ENCODE measurements at places on chromosomes 5 and 9. TPM values are rescaled to one million over a fixed set of nuclear protein-coding genes. Genes with fewer than 3 reads are reported as not detected.

Gene TEX48
- not detected for total RNA-seq

Gene UGT3A2
- total RNA-seq, result 13.5 TPM

Gene NAIP
- 10.2 TPM for total RNA-seq

Gene KCNT1
- 0.15 TPM for total RNA-seq

Gene HBEGF
- 2.1 TPM for total RNA-seq

Gene TYRP1
- not detected for total RNA-seq

Gene DAB2IP
- 71.0 TPM for total RNA-seq

Gene SPACA9
- 5.4 TPM for total RNA-seq

Gene ARAP3
- total RNA-seq, result 20.8 TPM

Gene RNF183
- 0.50 TPM for total RNA-seq

Gene PDE6A
- 0.15 TPM for total RNA-seq

Gene TERT
- 9.8 TPM for total RNA-seq

Gene KIF20A
- 74.6 TPM for total RNA-seq

Gene MXD3
- 20.4 TPM for total RNA-seq

Gene C9orf50
- not detected for total RNA-seq

Gene CDHR2
- total RNA-seq, result 0.37 TPM

Gene NMUR2
- not detected for total RNA-seq

Gene KIF27
- total RNA-seq, result 19.3 TPM

Gene OBP2B
- not detected for total RNA-seq

Gene MYOT
- not detected for total RNA-seq

Gene ENTPD8
- total RNA-seq, result 0.75 TPM

Gene LRRTM2
- total RNA-seq, result not detected

Gene TAF11L5
- total RNA-seq, result not detected

Gene UGCG
- 20.0 TPM for total RNA-seq

Gene RPL37
- 1,276 TPM for total RNA-seq

Gene CCNJL
- 13.8 TPM for total RNA-seq

Gene CDC20B
- total RNA-seq, result 0.16 TPM
